Purkinje cell (primary cell): ENCODE measurements at places on chromosomes 5 and 9. TPM values are rescaled to one million over a fixed set of nuclear protein-coding genes. Genes with fewer than 3 reads are reported as not detected.

Gene NAIP
- 1.5 and 7.6 TPM in 2 replicates for polyA plus RNA-seq

Gene LNPEP
- 16.1 and 16.8 TPM in 2 replicates for polyA plus RNA-seq

Gene SAXO1
- polyA plus RNA-seq, result not detected in 2 replicates

Gene OSTF1
- polyA plus RNA-seq, result 26.5 and 48.7 TPM in 2 replicates

Gene FAM221B
- polyA plus RNA-seq, result not detected in 2 replicates

Gene SVEP1
- 0.28 and 0.65 TPM in 2 replicates for polyA plus RNA-seq

Gene SOHLH1
- polyA plus RNA-seq, result 1.4 TPM in 1 of 2 replicates, not detected in the other

Gene COL23A1
- 0.81 and 2.1 TPM in 2 replicates for polyA plus RNA-seq

Gene TICAM2
- 1.6 and 2.7 TPM in 2 replicates for polyA plus RNA-seq

Gene PTPN3
- polyA plus RNA-seq, result 0.07 and 0.67 TPM in 2 replicates

Gene TXNDC8
- polyA plus RNA-seq, result not detected in 2 replicates

Gene TRAF1
- not detected in 2 replicates for polyA plus RNA-seq

Gene OBP2B
- not detected in 2 replicates for polyA plus RNA-seq

Gene GABRA6
- 21.2 and 21.4 TPM in 2 replicates for polyA plus RNA-seq

Gene CDC14B
- 0.98 and 4.8 TPM in 2 replicates for polyA plus RNA-seq

Gene MAP3K1
- 13.7 and 14.0 TPM in 2 replicates for polyA plus RNA-seq

Gene FGF1
- 4.4 and 14.2 TPM in 2 replicates for polyA plus RNA-seq

Gene SPINK13
- 1.2 TPM in 1 of 2 replicates, not detected in the other for polyA plus RNA-seq

Gene NMUR2
- 1.6 TPM in 1 of 2 replicates, not detected in the other for polyA plus RNA-seq

Gene PCDHB11
- polyA plus RNA-seq, result 1.1 and 1.6 TPM in 2 replicates
